ENCODE measurements at places on chromosomes 5 and 9. TPM values are rescaled to one million over a fixed set of nuclear protein-coding genes. Genes with fewer than 3 reads are reported as not detected.

GRCh38 chr5:26482810-26483375 lies 555.5 kb downstream of the CDH9 start:
- no peak for DNase-seq
- H3K36me3 ChIP-seq = no peaks in the 10 kb centered on the region
- no peak overlapping the region for H3K27ac ChIP-seq
- no peaks in the 10 kb centered on the region for H3K27me3 ChIP-seq

GRCh38 chr5:6820851-6821479 lies 107.7 kb downstream of the TENT4A start:
- DNase-seq = no peak
- H3K27ac ChIP-seq = no peak overlapping the region
- H3K36me3 ChIP-seq = no peaks in the 10 kb centered on the region

DNA sequence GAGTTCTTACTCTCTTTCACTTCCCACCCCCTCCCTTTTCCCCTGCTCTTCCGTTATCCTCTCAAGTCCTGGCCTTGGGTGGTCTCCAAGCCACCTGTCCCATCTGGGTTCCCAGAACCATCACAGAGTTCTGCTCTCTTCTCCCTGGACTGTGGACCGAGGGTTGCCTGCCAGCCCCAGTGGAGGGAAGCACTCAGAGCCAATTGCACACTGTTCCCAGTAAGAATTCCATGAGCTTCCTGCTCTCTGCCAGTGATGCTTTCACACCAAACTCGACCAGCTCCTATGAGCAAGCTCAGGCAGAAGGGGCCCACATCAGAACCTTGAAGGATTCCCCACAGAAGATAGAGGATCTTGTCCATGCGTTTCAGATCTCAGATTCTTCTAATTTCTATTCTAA lies 20.1 kb upstream of the AFAP1L1 start:
- H3K27ac ChIP-seq = no peak overlapping the region
- H3K4me3 ChIP-seq = no peak overlapping the region
- no peaks in the 10 kb centered on the region for H3K27me3 ChIP-seq
- H3K36me3 ChIP-seq = no peaks in the 10 kb centered on the region
- DNase-seq = peak; percentile 56
- H3K4me1 ChIP-seq = no peaks in the 10 kb centered on the region

GRCh38 chr9:76245518-76245917 lies 148.7 kb downstream of the RFK start:
- no peaks in the 10 kb centered on the region for H3K4me1 ChIP-seq
- no peaks in the 10 kb centered on the region for H3K27me3 ChIP-seq
- DNase-seq = no peak
- H3K27ac ChIP-seq = no peak overlapping the region

GRCh38 chr9:36318212-36318802 lies 60.1 kb upstream of the GNE start:
- no peak overlapping the region for H3K27ac ChIP-seq
- no peaks in the 10 kb centered on the region for H3K36me3 ChIP-seq
- no peaks in the 10 kb centered on the region for H3K27me3 ChIP-seq
- H3K4me1 ChIP-seq = no peaks in the 10 kb centered on the region

DNA sequence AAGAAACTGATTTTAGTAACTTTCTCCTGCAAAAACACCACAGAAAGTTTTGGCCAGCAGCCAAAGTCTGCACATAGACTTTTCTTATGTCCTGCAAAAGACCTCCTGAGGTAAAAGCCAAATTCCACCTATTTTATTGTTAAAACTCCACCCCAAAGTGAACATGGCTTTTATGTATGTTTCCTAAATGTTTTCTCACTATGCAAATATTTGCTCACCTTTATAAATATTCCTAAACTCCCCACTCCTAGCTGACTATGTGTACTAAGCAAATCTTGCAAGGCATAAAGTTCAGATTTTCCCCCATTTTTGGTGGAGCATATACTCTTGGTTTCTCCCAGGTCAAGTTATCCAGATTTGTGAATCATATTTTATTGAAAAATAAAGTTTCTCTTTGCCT lies 446.2 kb downstream of the DNAH5 start:
- H3K36me3 ChIP-seq = no peaks in the 10 kb centered on the region
- no peaks in the 10 kb centered on the region for H3K4me1 ChIP-seq
- no peaks in the 10 kb centered on the region for H3K27me3 ChIP-seq
- H3K27ac ChIP-seq = no peak overlapping the region
- no peak for DNase-seq
- no peak overlapping the region for H3K4me3 ChIP-seq

GRCh38 chr5:96794757-96795156 lies 13.0 kb downstream of the ERAP1 start:
- no peak overlapping the region for H3K27ac ChIP-seq
- no peak for DNase-seq
- H3K4me1 ChIP-seq = no peaks in the 10 kb centered on the region
- no peak overlapping the region for H3K4me3 ChIP-seq

GRCh38 chr9:14031810-14032209 lies 282.1 kb downstream of the NFIB start:
- no peaks in the 10 kb centered on the region for H3K36me3 ChIP-seq
- no peak for DNase-seq
- H3K27ac ChIP-seq = no peak overlapping the region
- no peak overlapping the region for H3K4me3 ChIP-seq
- H3K4me1 ChIP-seq = no peaks in the 10 kb centered on the region
- H3K27me3 ChIP-seq = no peaks in the 10 kb centered on the region

- H3K4me1 ChIP-seq = no peaks in the 10 kb centered on the region
- H3K27me3 ChIP-seq = no peaks in the 10 kb centered on the region
- no peaks in the 10 kb centered on the region for H3K36me3 ChIP-seq
- no peak overlapping the region for H3K4me3 ChIP-seq
- H3K27ac ChIP-seq = no peak overlapping the region
These were observed 37.9 kb upstream of the PPP2CA start for GRCh38 chr5:134263801-134264200.

GRCh38 chr5:84419742-84420141 lies 35.1 kb upstream of the EDIL3 start:
- H3K36me3 ChIP-seq = no peaks in the 10 kb centered on the region
- no peaks in the 10 kb centered on the region for H3K27me3 ChIP-seq
- DNase-seq = no peak
- no peak overlapping the region for H3K27ac ChIP-seq
- no peak overlapping the region for H3K4me3 ChIP-seq

DNA sequence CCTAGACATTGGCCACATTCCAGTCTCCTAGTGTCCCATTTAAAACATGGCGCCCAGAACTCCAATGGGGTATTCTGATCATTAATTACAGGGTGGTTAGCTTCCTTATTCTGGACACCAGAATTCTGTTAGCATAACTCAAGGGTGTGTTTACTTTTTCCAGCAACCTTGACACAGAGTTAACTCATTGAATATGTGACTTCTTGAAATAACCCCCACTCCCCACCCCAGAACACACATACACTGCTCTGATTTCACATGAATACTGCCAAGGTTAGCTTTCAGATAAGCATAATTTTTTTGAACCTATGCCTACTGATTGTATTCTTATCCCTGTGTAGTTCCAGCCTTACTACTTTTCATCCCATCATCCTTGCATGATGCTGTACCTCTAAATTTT lies 151.1 kb downstream of the SMARCA2 start:
- H3K4me3 ChIP-seq = no peak overlapping the region
- no peak for DNase-seq
- no peaks in the 10 kb centered on the region for H3K27me3 ChIP-seq

GRCh38 chr9:6584881-6585597 lies 60.5 kb downstream of the GLDC start:
- no peak overlapping the region for H3K4me3 ChIP-seq
- H3K4me1 ChIP-seq = no peaks in the 10 kb centered on the region
- H3K27ac ChIP-seq = no peak overlapping the region
- DNase-seq = no peak
- H3K36me3 ChIP-seq = no peaks in the 10 kb centered on the region

DNA sequence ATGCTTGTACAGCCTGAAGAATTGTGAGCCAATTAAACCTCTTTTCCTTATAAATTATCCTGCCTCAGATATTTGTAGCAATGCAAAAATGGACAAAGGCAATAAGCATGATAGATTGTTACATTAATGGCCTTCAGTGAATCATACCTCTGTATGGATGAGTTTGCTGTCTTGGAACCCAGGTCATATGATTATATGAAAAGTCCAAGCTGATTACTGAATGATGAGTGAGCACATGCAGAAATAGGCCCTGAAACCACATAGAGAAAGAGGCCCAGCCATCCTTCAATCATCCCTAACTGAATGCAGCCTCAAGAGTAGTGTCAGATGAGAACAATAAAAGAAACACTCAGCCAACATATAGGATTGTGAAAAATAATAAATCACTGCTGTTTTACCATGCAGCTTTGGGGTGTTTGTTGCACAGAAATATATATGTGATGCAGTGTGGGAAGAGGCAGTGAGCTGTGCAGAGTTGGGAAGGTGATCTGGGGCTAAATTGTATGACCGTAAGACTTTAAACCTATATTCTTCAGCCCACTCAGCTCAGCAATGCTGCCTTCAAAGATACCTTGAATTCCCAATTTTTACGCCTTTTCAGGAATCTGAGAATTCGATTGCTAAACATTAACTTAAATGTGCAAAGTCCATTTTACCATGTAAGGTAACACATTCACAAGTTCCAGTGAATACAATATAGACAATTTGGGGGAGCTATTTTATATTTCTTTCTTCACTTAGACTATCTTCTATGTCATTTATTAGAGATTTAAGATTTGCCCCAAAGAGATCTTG lies 36.3 kb upstream of the SHISAL2B start:
- no peak overlapping the region for H3K27ac ChIP-seq
- no peak for DNase-seq
- no peaks in the 10 kb centered on the region for H3K4me1 ChIP-seq

DNA sequence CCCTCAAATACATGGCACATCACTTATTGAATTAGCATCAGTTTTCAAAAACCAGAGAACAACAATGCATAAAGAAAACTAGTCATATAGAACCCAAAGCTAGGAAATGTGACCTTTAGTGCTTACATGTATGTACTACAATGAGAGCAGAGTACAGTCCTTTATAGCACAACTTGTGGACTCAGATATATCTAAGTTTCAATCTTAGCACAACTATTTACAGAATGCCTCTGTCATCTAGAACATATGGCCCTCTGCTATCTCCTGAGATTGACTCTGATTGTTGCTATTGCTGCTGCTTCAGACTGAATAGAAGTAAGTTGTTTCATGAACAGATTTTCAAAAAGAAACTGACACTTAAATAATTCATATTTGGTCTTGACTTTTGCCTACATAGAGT lies 1536.2 kb downstream of the EFNA5 start:
- no peak overlapping the region for H3K27ac ChIP-seq
- H3K36me3 ChIP-seq = no peaks in the 10 kb centered on the region
- no peaks in the 10 kb centered on the region for H3K4me1 ChIP-seq
- no peak for DNase-seq
- no peaks in the 10 kb centered on the region for H3K27me3 ChIP-seq

- H3K4me1 ChIP-seq = no peaks in the 10 kb centered on the region
- H3K27ac ChIP-seq = no peak overlapping the region
- H3K4me3 ChIP-seq = no peak overlapping the region
- no peaks in the 10 kb centered on the region for H3K36me3 ChIP-seq
- DNase-seq = no peak
These were observed 15.2 kb upstream of the NR5A1 start for GRCh38 chr9:124522121-124523098.

GRCh38 chr9:120477534-120478001 lies 102.4 kb downstream of the CDK5RAP2 start:
- no peaks in the 10 kb centered on the region for H3K27me3 ChIP-seq
- DNase-seq = no peak
- peaks cover 41% of the 10 kb centered on the region for H3K4me1 ChIP-seq
- H3K27ac ChIP-seq = no peak overlapping the region
- peaks cover 90% of the 10 kb centered on the region for H3K36me3 ChIP-seq

DNA sequence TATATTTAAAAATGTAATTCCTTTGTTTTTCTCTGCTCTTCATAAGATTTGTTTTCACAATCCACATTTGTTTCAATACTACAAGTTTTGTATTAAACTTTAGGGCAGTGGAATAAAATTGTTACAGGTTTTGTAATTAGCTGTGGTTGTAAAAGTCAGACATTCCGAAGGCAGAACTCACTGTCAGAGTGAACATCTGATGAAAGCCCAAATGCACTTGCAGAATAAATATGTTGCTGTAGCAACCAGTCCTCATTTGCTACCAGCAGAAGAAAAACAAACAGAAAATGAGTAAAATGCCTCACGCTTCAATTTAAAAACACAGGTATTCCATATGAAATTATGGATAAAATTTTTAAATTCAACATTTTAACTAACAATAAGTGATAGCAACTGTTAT lies 740.1 kb upstream of the FAM174A start:
- H3K27ac ChIP-seq = no peak overlapping the region
- no peak for DNase-seq
- no peaks in the 10 kb centered on the region for H3K36me3 ChIP-seq
- no peaks in the 10 kb centered on the region for H3K27me3 ChIP-seq
- no peaks in the 10 kb centered on the region for H3K4me1 ChIP-seq

DNA sequence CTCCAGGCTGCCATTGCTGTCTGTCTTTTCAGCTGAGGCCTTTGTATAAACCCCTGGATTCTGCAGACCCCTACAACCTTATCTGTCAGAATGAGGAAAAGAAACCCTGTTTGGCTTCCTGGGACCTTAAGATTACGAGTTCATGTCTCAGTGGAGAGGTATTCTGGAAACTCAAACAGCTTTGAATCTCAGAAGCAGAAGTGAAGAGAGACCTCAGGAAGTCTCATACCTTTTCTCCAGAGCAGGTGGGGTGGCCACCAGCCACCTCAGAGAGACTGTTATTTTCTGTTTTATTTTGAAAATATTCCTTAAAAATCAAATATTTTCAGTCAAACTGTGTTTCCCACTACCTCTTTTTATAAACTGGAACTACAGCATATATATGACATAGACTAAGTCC lies 457.5 kb downstream of the TMEM232 start:
- H3K4me1 ChIP-seq = no peaks in the 10 kb centered on the region
- DNase-seq = no peak
- H3K27ac ChIP-seq = no peak overlapping the region
- H3K27me3 ChIP-seq = no peaks in the 10 kb centered on the region
- no peak overlapping the region for H3K4me3 ChIP-seq
- no peaks in the 10 kb centered on the region for H3K36me3 ChIP-seq

GRCh38 chr9:130732136-130732535 lies 38.6 kb downstream of the EXOSC2 start:
- H3K27ac ChIP-seq = no peak overlapping the region
- no peak for DNase-seq
- H3K4me3 ChIP-seq = no peak overlapping the region
- H3K4me1 ChIP-seq = no peaks in the 10 kb centered on the region

DNA sequence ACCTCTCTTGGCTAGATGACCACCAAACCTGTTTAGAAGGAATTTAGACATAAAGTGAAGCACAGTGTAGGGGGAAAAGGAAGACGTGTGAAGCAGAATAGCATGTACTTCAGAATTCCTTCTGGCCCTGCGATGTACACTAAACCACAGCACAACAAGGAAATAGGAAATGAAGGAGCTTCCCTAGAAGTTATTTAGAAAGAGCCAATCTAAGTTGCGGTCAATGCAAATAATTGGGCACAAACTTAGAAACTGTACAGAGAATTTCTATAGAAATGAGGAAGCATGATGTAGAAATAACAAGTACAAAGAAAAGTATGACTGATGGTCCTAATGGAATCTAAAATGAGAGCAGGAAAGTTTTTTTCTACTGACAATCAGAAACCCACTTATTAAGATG lies 41.5 kb downstream of the ANKRD55 start:
- no peaks in the 10 kb centered on the region for H3K36me3 ChIP-seq
- no peak overlapping the region for H3K27ac ChIP-seq
- DNase-seq = no peak
- no peaks in the 10 kb centered on the region for H3K27me3 ChIP-seq

NMUR2 gene
- not detected for total RNA-seq

KCNIP1 gene
- total RNA-seq = 16.3 TPM

GPX3 gene
- 416 TPM for total RNA-seq

PIP5K1B gene
- 10.3 TPM for total RNA-seq

SPINK13 gene
- total RNA-seq = not detected

WHRN gene
- total RNA-seq = 29.8 TPM

CARD6 gene
- total RNA-seq = 37.1 TPM

GPR151 gene
- total RNA-seq = not detected

OLFML2A gene
- total RNA-seq = 133 TPM

TRIP13 gene
- total RNA-seq = 5.4 TPM

SMIM33 gene
- not detected for total RNA-seq

ZCCHC9 gene
- total RNA-seq = 21.7 TPM

PGM5 gene
- 11.3 TPM for total RNA-seq

All from spleen (tissue), 13 donors.